Activated T-cell treated with anti-CD3 and anti-CD28 coated beads, Interleukin-2, amount 50 U/mL, for 4 hours (primary cell): ENCODE measurements at places on chromosomes 11 and 22. TPM values are rescaled to one million over a fixed set of nuclear protein-coding genes. Genes with fewer than 3 reads are reported as not detected.

BAIAP2L2 gene
- 0.43 TPM for total RNA-seq

ZBTB16 gene
- 4.4 TPM for total RNA-seq

BET1L gene
- 42.6 TPM for total RNA-seq

SLC22A12 gene
- not detected for total RNA-seq

LYVE1 gene
- 0.27 TPM for total RNA-seq

C11orf97 gene
- total RNA-seq = not detected

C11orf52 gene
- total RNA-seq = not detected

DNA sequence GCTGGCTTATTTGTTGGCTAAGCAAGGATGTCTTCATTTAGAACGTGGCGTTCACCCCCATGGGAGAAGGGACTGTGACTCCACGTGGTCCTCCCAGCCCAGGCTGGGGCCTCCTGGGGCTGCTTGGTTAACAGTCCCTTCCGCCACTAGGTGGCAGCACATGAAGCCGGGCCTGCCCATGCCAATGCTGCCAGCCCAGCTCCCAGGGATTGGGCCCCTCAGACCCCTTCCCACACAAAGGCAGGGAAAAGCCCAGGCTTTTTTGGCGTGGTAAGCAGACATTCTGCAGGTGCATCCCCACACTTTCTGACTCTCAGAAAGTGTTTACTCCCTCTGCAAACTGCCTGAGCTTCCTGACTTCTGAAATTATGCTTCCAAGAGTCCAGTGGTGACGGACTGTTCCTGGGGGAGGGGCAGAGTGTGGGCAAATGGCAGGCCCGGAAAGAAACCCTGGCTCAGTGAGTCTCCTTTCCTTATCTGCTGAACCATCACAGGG lies 3.1 kb downstream of the CBX6 start:
- DNase-seq = peak; percentile 85

- DNase-seq = no peak
Measured at GRCh38 chr11:99803501-99803900, 782.8 kb downstream of the CNTN5 start.

DNA sequence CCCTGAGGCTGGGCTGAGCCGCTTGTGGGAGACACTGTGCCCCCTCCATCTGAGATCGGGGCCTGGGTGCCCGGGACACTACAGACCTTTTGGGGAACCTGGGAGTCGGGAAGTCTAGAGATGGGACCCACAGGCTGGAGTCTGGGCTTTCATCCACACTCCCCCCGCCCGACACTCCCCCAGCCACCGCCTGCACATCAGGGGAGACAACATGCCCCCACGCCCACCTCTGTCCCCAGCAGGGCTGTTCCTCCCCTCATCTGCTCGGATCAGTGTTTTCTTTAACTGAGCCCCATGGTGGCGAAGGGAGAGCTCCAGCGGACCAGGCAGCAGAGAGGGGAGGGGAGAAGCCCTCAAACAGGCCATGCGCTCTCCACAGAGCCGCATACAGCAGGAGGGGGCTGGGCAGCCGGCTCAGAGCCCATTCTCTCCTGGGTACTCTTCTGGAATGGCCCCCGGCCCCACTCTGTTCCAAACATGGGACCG lies 174.7 kb downstream of the IGLL1 start:
- no peak for DNase-seq

- DNase-seq = no peak
Measured at GRCh38 chr11:63770763-63771162, 2.2 kb upstream of the ZFTA start.

DNA sequence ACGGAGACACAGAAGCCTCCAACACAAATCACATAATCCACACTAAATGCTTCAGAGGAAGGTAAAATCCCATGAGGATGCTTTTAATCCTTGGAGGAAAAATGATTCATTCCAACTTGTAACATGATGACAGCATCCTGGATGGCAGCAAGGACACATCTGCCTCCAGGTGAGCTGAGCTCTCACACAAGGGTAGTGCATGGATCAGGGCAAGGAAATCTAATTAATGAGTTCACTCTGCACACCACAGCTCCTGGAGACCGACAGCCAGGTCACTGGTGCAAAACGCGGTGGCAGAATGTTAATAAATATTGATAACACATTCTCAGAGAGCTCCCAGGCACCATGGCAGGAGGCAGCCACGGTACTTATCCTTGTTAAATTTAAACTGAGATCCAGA lies 40.3 kb upstream of the CYP2D6 start:
- DNase-seq = no peak

- DNase-seq = no peak
Measured at GRCh38 chr22:22110548-22111266, 128.1 kb upstream of the TOP3B start.

- peak; percentile 87 for DNase-seq
Measured at GRCh38 chr22:31630331-31631329, 31.4 kb downstream of the PISD start.

DNA sequence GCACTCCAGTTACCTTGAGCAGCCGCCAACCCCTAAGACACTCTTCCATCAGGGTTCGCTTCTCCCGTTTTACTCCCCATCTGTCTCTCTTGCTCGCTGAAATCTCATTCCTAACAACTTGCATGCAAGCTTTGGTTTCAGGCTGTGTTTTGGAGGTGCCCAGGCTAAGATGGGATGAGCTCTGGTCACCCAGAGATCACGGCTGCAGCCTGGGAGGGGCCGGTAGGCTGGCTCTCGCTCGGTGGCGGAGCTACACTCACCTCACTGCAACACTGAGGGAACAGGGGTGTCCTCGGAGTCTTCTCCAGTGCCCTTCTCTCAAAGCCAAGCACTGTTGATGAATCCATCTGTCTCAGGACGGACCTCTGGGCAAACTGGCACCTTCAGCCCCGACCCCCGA lies 197.5 kb downstream of the BARX2 start:
- DNase-seq = no peak

DNA sequence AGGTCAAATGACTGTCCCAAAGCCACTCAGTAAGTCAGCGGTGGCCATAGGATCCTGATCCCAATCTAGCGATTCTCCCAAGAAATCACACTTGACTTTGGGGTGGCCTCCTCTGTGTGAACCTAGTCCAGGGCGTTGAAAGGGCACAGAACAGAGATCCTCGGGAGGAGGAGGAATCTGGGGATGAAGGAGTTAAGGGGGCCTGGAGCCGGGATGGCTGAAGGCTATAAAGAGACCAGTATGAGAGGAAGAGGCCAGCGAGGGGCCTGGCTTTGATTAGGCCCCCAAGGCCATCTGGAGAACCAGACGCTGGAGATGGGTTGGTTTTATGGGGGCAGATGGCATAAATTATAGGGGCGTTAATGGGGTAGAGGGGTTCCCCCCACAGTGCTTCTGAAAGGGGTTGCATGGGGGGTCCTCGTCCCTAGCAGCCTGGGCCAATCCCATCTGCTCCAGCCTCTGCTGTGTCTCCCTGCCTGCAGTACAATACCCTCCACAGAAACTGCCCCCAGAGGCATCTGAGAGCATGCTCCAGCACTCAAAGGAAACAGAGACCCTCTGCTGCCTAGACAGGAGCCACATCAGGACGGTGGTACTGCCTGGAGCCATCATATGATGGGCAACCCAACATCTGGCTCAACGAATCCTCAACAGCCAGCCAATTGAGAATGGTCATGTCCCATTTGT lies 35.2 kb upstream of the TRIM29 start:
- no peak for DNase-seq

DNA sequence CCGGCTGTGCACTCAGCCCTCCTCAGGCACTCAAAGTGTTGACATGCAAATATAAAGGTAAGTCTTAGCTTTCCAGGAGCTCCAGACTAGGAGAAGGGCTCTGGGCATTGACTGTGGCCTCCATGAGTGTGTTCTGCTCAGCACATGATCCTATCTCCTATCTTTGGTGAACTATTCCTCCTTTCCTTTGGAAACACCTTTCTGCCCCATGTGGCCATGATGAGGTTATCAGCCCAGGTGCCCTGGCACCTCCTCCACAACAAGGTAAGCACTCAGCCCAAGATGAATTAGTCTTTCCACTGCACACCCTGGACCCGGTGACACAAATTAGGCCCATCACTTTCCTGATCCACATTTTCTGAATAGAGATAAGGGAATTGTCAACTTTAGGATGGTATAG lies 37.9 kb upstream of the LMO1 start:
- no peak for DNase-seq

DNA sequence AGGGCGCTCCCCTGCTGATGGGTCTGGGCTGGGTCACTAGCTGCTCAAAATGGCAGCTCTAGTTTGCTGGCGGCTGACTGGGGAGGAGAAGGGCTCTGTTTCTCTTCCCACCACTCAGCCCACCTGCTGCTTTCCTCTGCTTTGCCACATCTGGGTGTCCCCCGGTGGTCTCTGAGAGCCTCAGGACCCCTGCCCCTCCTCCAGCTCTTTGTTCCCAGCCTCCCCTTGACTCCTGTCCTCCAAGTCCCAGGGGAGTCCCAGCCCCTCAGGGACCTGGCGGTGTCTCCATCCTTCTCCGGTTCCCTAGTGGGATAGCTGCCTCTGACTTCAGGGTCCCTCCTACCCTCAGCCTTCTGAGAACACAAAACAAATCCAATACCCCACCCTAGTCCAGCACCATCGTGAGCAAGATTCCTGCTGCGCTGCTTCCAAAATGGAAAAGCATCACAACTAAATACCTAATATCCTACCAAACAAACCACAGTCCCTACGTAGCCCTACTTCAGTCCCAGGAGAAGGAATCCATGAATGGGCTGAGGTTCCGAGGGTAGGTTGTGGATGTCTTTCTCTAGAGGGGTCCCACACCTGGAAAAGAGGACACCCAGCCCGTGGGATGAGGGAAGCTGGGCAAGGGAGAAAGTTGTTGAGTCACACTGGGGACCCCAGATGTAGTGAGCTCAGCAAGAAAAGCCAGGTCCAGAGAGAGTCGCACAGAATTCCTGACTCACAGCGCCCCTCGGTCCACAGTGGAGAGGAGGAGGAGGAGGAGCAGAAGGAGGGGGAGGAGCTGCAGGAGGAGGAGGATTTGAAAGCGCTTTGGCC lies 45.0 kb upstream of the NNMT start:
- no peak for DNase-seq
